Peyer's patch (tissue), 4 donors: ENCODE measurements at places on chromosomes 1 and 21.

GRCh38 chr1:206895325-206895724, 1.9 kb upstream of the IL24 start:
- no peak for DNase-seq

- DNase-seq, result no peak
Observed at GRCh38 chr1:22711591-22712501, 1.2 kb downstream of the EPHB2 start.

GRCh38 chr1:21216835-21217811, 40.4 kb upstream of the EIF4G3 start:
- peak; percentile 64 for DNase-seq

- no peak for DNase-seq
Observed at GRCh38 chr1:200363264-200363933, 46.4 kb downstream of the ZNF281 start.

- no peak for DNase-seq
Observed at GRCh38 chr1:157595356-157595755, 2.5 kb downstream of the FCRL4 start.

- DNase-seq, result no peak
Observed at GRCh38 chr1:22524481-22524880, 38.8 kb upstream of the EPHA8 start.

GRCh38 chr1:230085178-230085515, 18.1 kb downstream of the GALNT2 start:
- DNase-seq, result no peak

DNA sequence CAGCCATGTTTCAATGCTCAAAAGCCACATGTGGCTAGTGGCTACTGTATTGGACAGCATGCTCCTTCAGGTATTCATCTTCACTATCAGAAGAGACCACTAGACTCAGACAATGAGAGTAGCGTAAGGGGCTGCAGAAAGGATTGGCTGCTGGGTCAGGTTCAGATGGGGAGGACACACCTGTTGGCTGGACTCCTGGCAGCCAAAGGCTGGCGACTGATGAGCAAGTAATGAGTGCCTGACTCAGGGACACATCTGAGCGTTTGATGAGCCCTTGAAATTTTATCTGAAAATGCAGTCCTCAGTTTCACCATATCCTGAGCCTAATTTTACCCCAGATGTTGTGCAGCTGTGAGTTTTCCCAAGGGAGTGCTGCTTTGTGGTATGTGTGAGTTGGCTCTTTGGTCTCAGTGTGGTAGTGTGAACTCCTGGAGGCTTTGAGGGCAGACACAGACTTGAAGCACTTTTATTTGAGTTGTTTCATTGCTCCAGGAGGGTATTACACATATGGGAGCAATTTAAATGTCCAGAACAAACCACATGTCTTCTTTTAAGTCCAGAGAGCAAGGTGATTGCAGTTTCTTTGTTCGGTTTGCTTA, 9.6 kb downstream of the ST6GALNAC3 start:
- DNase-seq, result no peak

- DNase-seq, result no peak
Observed at GRCh38 chr1:38680801-38681510, 178.6 kb downstream of the RRAGC start.

GRCh38 chr1:2352341-2352896, 38.9 kb downstream of the MORN1 start:
- no peak for DNase-seq

DNA sequence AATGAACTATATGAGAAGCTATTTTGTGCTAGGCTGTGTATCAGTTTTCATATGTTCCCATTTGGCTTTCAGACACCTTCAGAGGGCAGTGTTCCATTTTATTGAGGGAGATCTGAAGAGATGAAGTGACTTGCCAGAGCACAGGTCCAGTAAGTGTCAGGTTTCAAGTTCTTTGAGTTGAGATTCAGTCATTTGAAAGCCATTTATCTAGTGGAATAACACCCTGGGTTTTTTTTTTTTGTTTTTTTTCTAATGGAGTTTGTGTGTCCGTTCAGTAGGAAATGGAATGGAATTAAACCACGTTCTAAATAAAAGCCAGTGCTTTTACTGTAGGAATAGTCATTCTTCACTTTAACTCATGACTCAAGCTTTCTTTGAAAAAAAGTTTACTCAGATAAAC, 652.9 kb upstream of the USP24 start:
- DNase-seq, result no peak

DNA sequence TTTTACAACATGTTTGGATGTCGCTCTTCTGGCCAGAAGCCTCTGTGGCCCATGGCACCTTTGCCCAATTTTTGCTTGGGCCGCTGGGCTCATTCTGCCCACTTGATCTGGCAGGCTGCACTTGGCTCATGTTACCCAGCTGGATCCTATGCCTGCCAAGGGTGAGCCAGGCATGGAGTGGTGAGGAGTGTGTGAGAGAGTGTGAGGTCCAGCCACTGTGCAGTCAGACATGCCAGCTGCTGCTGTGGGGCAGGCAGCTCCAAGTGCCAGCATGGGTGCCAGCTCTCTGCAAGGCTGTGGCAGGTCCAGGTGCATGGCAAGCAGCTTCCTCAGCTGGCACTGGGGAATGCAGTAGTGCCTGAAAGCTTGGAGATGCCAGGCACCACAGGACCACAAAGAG, 71.0 kb downstream of the EBNA1BP2 start:
- no peak for DNase-seq

- DNase-seq, result peak; percentile 81
Observed at GRCh38 chr1:167121375-167122120, 27.7 kb downstream of the STYXL2 start.

DNA sequence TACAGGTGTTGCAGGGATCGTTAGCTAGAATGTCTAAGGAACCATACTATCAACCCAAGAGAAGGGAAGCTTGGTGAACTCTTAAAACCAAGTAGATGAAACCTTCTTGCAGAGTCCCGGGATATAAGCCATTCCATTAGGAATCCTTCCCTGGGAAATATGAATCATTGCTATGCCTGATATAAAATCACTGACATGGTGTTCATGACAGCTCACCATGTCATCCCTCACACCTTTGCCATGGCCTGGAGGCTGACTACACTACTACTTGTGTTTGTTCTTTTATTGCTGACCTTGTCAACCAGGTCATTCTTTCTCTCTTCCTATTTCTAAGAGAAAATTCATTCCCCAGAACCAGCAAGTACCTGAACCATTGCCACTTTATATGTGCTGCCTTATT, 12.1 kb downstream of the ST6GALNAC3 start:
- DNase-seq, result no peak

GRCh38 chr1:204302769-204303168, 57.0 kb downstream of the PLEKHA6 start:
- DNase-seq, result no peak

- DNase-seq, result no peak
Observed at GRCh38 chr1:46236882-46237281, 10.7 kb upstream of the RAD54L start.

DNA sequence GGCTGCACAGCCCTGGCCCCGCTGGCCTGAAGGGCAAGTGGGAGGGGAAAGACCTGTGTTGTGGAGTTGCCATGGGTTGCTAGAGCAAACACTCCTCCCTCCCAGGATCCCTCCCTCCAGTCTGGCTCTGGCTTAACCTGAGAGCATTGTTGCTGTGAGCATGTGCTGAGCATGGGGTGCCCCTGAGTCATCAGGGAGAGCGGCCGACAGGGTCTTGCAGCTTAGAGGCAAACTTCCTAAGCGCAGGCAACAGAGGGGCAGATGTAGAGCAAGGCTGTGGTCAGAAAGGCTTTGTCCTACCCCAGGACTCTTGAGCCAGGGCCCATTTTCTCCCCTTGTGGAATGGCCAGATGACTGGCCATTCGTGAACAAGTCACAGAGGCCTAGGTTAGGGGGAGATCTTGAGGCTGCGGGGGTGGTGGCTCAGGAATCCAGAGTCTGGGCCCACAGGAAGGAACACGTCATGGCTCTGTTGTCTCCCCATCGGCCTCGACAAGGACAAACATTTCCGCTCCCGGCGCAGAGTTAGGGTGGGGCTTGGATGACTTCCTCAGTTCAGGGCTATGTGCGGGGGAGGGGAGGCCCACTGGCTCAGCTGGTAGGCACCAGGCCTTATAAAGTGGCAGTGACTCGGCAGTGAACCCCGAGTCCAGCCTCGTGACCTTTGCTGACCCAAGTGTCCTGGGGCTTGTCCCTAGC, 362 bp upstream of the DYNLT4 start:
- DNase-seq, result peak; percentile 95

- no peak for DNase-seq
Observed at GRCh38 chr21:34227386-34227852, 136.4 kb upstream of the KCNE2 start.

GRCh38 chr1:109620401-109620791, 759 bp downstream of the AMPD2 start:
- no peak for DNase-seq
